GM10248 (cell line): ENCODE measurements at places on chromosomes 4 and X.

DNA sequence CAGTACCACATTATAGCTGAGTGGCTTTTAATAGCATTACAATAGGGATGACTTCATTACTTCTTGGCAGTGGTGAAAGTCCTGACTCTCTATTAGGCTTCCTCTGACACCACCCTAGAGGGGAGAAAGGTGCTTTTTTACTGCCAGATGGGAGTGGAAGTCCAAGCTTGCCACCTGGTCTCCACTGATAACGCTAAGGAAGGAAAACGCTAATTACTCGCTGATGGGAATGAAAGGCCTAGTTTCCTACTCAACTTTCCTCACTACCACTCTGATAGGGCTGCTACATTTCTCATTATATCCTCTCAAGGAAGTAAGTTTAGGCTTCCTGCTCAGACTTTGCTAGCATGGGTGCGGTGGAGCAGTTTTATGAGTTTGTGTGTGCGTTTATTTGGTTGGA, 62.3 kb upstream of the PAGE3 start:
- DNase-seq, result no peak

GRCh38 chr4:143693856-143694255, 6.6 kb downstream of the FREM3 start:
- DNase-seq, result no peak

DNA sequence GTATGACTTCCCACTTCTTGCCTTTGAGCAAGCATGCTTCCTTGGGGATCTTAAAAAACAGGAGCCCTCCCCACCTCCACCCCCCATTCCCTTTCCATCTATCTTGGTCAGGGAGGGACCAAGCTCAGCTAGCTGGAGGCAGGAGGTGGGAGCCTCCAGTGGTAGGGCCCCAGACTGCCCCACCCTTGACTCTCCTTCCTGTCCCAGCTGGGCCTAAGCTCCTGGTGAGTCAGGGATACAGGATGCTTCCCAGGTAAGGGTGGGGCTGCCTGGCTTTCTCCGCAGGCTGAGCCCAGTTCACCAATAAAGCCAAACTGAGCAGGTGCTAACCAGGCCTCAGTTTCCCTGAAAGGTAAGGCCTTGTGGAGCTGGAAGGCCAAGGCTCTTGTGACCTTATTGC, 15.2 kb downstream of the EFNB1 start:
- no peak for DNase-seq

DNA sequence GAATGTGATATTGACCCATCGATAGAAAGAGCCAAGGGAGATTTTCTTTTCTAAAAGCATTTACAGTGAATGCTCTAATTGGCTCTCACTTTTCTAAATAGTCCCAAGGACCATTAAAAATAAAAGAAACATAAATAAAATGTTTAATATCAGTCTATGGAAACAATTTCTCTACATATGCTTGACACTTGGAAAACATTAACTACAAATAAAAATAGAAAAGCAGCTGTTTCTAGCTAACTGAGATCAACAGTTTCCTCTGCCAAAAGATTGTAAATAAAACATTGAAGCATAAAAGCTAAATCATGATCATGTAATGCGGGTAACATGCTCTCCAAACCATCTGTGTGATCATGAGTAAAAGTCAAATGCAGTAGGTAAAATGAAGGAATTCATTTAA, 49.7 kb downstream of the CORIN start:
- no peak for DNase-seq

GRCh38 chrX:40329616-40330015, 231.9 kb upstream of the BCOR start:
- DNase-seq, result no peak

- DNase-seq, result no peak
These were observed 146.6 kb upstream of the TBL1X start for GRCh38 chrX:9318213-9318612.
